ENCODE measurements at places on chromosomes 11 and 22. TPM values are rescaled to one million over a fixed set of nuclear protein-coding genes. Genes with fewer than 3 reads are reported as not detected.

Gene HPX
- polyA plus RNA-seq: 0.16 TPM

GRCh38 chr11:36165621-36166397 lies 123.4 kb downstream of the COMMD9 start:
- DNase-seq: no peak

Gene RFPL3
- polyA plus RNA-seq: not detected

DNA sequence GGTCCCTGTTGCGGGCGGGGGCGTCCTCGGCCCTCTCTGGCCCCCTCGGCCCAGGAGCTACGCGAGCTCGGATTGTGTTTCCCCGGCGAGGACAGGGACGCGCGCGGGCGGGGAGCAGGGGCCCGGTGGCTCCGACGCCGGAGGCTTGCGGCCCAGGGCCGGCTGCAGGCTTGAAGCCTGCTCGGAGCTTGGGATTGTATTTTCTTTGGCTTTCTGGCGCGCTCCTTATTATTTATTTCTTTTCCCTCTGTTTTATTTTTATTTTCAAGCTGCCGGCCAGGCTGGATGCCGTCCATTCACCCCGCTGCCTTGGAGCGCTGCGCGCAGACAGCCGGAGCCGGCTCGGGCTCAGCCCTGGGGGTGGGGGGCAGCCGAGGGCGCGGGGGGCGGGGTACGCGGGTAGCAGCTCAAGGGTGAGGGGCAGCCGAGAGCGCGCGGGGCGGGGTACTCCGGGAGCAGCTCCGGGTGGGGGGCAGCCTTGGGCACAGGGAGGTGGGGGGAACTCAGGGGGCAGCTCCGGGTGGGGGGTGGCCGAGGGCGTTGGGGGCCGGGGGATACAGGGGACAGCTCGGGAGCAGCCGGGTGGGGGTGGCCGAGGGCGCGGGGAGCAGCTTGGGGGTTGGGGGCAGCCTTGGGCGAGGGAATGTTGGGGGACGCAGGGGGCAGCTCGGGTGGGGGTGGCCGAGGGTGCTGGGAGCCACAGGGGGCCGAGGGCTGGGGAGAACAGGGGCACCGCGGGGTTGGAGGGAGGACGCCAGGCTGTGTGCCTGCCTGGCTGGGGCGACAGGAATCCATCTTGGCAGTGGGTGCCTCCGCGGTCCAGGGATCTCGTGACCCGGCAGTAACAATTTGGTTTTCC lies 42.7 kb downstream of the KCNJ1 start:
- no peak for DNase-seq

Gene DERL3
- polyA plus RNA-seq: 0.22 TPM

- no peak for DNase-seq
Measured at GRCh38 chr11:43948341-43949225, 6.1 kb downstream of the C11orf96 start.

GRCh38 chr11:57779276-57779675 lies 17.7 kb downstream of the CTNND1 start:
- no peak for DNase-seq

GRCh38 chr22:47205554-47205953 lies 443.1 kb downstream of the TBC1D22A start:
- no peak for DNase-seq

Gene MS4A6A
- 2.9 TPM for polyA plus RNA-seq

DNA sequence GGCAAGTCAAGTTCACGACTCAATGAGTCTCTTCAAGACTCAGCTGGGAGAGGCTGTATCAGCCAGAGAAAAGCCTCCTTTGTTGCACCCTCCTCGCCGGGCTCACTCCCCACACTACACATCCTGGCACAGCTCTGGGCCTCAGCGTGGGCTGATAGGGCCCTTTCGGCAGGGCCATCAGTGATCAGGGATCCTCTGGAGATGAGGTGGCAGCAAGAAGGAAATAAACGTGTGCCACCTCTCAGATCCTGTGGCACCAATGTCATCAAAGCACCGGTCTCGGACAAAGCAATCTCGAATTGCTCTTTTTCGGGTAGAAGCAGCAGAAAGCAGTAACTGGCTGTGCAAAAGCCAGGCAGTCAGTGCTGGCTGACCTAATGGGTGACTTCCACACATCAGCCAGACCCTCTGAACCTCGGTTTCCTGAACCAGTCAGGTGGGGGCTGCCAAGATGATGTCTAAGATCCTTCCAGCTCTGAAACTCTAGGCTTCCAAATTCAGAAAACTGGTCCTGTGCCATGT lies 2.1 kb downstream of the EHD1 start:
- peak; percentile 13 for DNase-seq

Gene DCHS1
- polyA plus RNA-seq: 1.1 TPM

- no peak for DNase-seq
Measured at GRCh38 chr11:103202048-103202651, 92.9 kb downstream of the DYNC2H1 start.

- no peak for DNase-seq
Measured at GRCh38 chr22:23787600-23787896, 782 bp downstream of the SMARCB1 start.

Gene MYOD1
- 6.8 TPM for polyA plus RNA-seq

Gene ABCC8
- polyA plus RNA-seq: 0.26 TPM

GRCh38 chr11:44229098-44229497 lies 80.8 kb downstream of the ALX4 start:
- no peak for DNase-seq

Gene CDHR5
- 0.07 TPM for polyA plus RNA-seq

GRCh38 chr22:43772831-43773230 lies 39.3 kb downstream of the EFCAB6 start:
- DNase-seq: no peak

Gene RCOR2
- polyA plus RNA-seq: 0.07 TPM

GRCh38 chr11:118783724-118784495 lies 7.1 kb downstream of the DDX6 start:
- no peak for DNase-seq

DNA sequence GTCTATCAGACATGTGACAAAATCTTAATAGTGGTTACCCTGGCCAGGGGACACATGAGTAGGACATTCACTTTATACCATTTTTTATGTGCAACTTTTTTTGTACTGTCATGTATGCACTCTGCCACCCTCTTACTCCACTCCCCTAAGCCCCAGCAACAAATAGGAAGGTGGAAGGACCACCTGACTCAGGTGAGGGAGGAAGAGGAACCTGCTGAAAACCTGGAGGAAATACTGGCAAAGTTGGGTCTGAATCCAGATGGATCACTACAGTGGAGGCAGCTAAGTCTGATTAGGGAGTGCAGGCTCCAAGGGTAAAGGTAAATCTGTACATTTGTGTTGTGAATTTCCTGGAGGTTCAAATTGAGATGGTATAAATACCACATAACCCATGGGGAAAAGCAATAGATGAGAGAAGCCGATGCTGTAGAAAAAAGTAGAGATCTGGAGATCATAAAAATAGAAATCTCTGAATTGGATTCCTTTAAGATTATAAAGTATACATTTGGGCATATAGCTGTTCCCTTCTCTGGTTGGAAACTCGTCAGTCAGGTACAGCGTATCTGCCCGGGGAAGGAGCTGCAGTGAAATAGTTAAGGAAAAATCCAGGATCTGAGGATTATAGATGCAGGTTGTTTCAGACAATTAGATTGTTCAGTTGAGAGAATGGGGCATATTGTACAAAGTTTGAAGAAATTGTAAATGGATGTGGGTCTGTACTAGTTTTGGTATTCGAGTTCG lies 52.2 kb upstream of the OR9Q1 start:
- DNase-seq: no peak

- DNase-seq: no peak
Measured at GRCh38 chr11:69403556-69404215, 77.8 kb upstream of the LINC01488 start.

DNA sequence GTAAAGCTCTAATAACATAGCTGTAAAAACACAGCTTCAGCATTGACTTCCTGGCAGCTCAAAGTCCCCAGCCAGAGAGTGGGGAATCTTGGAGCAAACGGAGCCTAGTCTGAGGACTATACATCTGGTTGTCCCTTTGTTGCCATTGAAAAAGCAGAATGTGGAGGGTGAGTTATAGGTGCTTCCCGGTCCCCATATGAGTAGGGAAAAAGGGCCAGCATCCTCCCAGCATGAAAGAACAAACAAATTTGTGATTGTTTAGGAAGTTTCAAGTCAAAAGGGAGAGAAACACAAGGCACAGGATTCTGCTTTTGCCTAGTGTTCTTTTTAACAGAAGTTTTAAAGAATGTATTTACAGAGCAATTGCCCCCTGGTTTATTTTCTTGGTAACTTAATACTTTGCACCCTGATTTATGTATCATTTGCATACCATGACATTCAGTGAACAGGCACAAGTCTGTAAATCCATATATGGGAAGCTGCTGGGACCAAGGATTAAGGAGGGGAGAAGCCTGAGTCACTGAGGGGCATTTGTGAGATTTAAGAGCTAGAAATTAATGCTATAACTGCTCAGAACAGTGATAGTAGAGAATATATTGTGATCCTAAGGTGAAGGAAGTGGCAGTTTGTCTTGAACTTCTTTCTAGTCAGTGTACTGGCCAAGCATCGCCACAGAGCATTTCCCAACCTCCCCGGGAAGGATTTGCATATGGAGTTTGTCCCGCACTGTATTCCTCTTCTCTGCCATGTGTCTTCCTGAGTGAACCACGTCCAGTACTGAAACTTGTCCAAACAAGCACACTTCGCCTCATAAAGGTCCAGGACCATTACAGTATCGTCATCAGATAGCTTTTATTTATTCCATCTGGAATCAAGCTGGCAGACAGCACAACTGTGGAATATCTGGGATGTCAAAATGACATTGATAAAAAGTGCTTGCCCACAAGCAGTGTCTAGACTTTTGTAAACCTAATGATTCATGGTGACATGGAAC lies 103.0 kb downstream of the DBX1 start:
- DNase-seq: no peak

Gene ASRGL1
- polyA plus RNA-seq: 3.6 TPM

Gene CECR2
- 1.7 TPM for polyA plus RNA-seq

DNA sequence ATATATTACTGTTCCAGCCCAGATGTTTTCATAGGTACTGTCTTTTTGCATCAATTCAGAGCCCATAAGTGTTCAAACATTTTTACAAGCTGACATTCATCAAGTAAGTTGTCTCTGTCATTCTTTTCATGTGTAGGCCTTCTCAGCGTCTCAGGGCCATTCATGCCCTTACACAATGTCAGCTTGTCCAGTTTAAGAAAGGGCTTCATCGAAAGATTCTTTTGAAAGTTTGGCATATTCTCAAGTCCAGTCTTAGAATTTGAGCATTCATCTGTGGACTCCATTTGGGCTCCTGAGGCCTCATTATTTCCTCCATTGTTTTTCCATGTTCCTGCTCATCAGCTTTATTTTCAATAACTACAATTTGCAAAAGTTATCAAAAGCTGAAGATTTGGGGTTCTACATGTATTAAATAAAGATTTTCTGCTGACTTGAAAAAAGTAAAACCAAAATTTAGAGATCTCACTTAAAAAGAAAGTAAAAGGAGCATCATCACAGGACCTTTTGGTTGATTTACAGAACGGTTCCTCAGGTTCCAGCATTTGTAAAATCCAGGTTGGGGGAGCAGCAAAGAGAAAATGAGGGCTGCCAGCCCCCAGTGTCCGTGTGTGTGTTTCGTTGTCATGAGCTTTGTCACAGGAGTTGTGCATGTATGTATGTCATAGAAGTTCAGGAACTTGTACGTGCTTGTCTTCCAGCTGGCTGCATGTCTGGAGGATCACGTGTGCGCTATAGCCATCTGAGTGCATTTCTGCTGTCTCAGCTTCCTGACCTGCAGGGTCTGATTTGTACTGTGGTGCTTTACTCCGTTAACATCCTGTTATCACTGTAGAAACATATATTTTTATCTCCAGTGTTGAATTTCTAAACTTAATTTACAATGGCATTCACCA lies 15.6 kb downstream of the MOV10L1 start:
- DNase-seq: no peak

DNA sequence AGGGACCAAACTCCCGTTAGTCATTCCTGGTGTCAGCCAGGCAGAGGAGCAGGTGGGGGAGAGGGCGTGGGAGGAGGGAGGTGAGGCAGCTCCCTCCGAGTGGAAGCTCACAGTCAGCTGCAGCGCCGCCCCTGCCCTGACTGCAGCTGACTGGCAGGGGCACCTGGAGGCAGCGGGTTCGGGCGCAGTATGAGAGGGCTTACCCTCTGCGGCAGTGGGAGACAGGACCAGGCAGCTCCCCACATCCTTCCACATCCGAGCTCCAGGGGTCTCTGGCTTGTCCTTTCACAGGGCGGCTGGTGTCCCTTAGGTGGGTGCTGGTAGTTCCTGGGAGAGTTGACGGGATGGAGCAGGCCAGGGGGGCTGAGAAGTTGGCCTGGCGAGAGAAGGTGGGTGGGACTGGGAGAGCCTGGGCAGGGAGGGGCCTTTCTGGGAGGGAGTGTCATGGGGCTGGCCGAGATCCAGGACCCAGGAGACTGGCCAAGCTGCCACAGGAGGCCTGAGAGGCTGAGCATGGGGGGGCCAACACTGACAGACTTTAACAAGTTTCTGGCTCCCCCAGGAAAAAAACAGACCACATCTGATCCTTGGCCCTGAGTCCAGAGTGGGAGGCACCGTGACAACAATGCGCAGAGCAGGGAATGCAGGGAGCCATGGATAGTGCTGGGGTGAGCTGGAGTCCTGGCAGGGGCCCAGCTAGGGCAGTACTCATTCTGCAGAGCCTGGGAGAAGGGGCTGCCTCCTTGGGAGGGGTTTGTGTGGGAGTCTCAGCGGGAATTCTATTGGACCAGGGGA lies 4.9 kb downstream of the ADORA2A start:
- DNase-seq: no peak

Gene GAL
- polyA plus RNA-seq: not detected

Gene APOA1
- 4.9 TPM for polyA plus RNA-seq

DNA sequence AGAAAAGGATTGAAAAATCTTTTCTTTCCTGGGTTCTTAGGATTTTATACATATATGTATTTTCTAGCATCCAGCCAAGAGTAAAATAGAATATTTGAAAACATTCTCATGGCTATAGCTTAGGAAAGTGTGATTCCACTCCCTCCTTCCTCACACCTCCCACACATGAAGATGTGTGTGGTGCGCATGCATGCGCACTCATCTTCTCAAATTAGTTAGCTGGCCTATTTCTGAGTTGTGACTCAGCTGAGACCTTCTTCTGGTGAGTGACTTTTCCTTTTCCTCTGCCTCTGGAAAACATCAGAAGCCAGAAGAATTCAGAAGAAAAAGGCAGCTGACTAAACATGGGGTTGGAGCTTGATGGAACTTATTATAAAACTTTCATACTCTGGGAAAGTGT lies 149.8 kb downstream of the OR4C45 start:
- no peak for DNase-seq

DNA sequence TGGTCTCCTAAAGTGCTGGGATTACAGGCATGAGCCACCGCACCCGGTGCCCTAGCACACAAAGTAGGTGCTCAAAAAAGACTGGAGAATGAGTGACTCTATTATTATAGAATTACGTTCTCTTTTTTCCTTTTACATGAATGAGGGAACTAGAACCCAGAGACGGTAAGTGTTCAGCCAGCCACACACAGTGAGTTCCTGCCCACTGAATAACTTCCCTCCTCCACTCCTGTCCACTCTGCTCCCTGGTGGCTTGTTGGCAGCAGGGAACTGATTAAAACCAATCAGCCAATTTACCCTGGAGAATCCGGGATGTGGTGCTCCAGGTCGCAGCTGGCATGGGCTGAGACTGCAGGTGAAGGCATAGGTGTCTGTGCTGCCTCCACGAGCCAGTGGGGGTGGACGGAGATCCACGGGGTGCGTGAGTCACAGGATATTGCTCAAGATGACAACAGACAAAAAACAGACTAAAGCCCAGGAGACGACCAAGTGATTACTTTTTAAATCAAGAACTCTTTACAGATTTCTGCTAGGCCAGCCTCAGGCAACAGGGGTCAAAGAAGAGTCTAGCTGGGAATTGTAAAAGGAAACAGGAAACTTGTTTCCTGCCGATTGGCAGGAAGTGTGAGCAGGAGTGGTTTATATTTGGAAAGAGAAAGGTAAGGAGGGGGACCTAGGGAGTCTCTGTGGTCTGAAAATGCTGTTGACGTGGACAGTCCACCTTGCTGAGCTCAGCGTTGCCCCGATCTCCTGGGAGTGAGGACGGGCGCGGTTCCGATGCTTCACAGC lies 95.2 kb upstream of the TP53I11 start:
- peak; percentile 51 for DNase-seq

- no peak for DNase-seq
Measured at GRCh38 chr22:27296091-27296675, 505.4 kb downstream of the MN1 start.
